ENCODE measurements at places on chromosomes 2 and 18.

DNA sequence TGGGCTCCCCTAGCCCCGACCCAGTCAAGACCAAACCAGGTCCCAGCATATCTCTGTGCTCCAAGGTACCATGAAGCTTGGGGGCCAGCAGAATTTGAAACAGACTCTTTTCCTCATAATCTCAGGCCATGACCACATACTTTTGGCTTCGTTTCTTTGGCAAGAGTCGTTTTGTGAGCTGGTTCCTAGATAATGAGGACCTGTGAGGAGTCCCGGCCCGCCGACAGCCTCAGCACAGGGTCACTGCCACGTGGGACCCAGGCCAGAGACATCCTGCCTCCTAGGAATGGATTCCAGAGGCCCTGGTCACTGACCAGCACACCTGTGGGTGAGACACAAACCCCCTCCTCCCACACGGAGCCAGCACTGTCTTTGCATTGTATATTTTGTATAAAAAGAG, 73.5 kb downstream of the VAPA start:
- DNase-seq = no peak

DNA sequence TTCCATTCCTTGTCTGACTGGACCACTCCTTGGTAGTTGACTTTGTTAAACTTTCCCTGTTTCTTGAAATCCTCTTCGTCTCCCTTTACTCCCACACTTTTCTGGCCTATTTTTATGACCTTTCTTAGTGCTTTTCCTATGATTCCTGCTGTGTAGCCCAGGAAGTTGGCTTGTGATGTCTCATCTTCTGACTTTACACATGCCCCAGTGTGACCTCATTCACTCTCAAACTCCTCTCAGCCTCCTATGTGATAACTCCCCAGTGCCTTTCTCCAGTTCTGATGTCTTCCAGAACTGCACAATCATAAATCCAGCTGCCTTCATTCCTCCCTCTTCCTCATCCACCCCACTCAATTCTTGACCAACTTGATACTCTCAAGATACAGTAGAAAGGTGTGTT, 407.6 kb downstream of the TGIF1 start:
- no peak for DNase-seq

- no peak for DNase-seq
Observed at GRCh38 chr18:79625195-79625923, 54.2 kb upstream of the CTDP1 start.

- DNase-seq = no peak
Observed at GRCh38 chr2:96181529-96181928, 27.1 kb downstream of the STARD7 start.

- DNase-seq = no peak
Observed at GRCh38 chr18:63158012-63158631, 161.4 kb downstream of the BCL2 start.

DNA sequence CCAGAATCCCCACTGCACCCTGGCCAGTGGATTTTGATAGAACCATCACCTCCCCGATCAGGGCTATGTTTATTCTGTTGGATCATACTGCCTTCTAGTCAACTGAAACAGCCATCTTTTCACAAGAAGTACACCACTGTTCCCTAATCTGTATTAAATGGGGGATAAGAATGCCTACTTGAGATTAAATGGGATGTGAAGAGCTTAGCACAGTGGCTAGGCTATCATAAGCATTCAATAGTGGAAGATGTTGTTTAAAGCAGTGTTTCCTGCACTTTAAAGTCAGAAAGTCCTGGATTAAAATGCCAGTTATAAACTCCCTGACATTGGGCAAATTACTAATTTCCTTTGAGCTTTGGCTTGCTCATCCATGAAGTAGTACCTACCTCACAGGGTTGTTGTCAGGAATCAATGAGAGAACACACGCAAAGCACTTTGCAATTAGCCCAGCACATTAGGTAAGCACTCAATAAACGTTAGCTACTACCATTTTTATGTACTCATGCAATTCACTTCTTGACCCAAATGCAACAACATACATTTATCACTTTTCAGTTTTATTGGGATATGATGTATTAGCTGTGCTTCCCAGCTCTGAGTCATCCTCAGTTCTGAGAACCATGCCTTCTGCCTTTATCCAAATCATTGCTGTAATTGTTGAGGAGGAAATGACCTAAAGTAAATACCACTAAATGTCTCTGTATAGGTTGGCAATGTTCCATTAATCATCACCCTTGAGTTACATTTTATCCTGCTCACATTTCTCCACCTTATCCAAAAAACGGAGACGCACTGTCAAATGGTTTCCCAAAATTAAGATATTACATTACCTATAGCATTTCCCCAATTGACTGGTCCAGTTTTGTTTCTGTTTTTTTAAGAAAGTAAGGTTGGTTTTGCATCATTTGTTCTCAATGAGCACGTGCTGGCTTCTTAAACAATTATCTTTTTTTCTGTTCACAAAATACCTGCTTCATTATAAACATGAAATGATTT, 2.1 kb downstream of the TMEM247 start:
- DNase-seq = no peak

GRCh38 chr2:112618383-112618782, 27.4 kb upstream of the SLC20A1 start:
- DNase-seq = no peak

GRCh38 chr2:16026816-16027501, 86.6 kb downstream of the MYCN start:
- no peak for DNase-seq

- no peak for DNase-seq
Observed at GRCh38 chr2:88865801-88866371, 174.4 kb downstream of the RPIA start.

GRCh38 chr2:127906206-127906926, 20.6 kb upstream of the AMMECR1L start:
- DNase-seq = no peak

DNA sequence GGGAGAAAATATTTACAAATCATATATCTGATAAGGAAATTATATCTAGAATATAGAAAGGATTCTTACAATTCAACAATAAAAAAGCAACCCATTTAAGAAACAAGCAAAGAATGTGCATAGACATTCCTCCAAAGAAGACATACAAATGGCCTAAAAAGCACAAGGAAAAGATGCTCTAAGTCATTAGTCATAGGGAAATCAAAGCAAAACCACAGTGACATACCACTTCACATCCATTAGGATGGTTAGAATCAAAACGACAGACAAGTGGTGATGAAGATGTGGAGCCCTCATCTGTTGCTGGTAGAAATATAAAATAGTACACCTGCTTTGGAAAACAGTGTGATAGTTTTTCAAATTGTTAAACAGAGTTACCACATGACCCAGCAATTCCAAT, 48.2 kb downstream of the MAPRE2 start:
- DNase-seq = no peak

- DNase-seq = peak; percentile 81
Observed at GRCh38 chr2:96951125-96951654, 35.2 kb downstream of the FAM178B start.

- DNase-seq = no peak
Observed at GRCh38 chr18:58601468-58602266, 27.2 kb downstream of the ALPK2 start.

DNA sequence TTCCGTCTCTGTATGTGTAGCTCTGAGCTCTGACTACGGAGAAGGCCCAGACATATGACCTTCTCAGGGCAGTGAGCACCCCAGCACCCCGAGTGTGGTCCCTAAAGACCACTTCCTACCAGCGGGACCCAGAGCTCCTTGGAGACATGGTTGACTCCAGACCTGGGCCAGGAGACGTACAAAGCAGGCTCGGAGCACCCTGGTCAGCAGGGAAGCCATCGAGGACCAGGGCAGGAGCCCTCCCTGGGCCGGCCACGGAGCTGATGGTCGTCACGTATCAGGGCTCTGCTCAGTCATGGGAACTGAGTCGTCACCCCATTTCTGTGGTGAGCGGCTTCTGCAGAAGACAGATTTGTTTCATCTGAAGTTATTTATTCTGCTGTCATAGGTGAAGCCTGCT, 12.8 kb upstream of the NEU4 start:
- DNase-seq = no peak

- no peak for DNase-seq
Observed at GRCh38 chr2:8335801-8336200, 346.1 kb upstream of the ID2 start.

DNA sequence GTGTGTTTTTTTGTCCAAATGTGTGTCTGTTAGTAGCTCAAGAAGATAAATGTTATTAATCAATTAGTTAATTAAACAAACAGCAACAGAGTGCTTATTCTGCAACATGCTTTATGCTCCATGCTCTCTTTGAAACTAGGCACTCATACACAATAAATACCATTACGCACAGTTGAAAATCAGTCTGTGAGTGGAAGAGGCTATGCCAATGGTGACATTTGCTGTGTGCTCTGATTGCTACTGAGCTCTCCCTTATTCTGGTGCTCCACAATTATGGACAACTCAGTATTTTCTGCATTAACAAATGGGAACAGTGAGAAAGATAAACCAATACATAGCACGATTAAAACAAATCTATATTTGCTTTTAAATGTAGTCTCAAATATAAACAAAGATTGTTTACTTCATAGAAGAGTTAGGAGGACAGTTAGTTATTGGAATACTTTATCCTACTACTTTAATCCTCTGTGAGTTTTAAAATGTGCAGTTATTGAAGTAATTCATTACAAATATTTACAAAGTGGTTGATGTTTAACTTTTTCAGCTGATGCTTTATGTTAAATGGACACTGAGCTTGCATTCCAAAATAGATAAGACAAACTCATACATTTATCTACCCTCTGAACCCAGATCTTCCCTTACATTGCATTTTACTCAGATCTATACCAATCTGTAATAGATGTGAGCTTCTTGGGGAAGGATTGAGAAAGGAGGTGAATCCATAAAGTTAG, 55.3 kb downstream of the NXPH2 start:
- DNase-seq = no peak

DNA sequence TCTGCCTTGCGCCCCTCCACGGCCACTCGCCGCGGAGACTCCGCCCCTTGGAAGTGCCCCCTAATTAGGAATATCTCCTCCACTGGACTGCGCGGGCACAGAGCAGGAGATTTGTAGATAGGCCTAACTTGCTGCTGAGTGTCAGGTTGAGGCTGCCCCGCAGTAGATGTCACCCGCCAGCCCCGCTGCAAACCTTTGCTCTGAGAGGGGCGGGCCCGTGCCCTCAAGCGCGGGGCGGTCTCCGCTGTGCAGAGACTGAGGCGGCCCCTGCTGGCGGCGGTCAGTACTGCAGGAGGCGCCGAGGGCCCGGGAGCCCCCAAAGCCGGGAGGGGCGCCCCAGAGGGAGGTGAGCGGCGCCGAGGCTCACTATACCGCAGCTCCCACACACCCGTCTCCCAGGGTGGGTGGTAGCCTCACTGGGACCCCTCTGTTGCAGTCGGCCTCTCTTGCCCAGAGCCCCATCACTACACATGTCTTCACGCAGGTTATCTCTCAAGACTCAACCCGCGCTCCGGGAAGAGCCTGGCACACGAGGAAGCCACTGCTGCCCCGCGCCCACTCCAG, 2.9 kb upstream of the NEURL3 start:
- no peak for DNase-seq

- DNase-seq = no peak
Observed at GRCh38 chr18:13791181-13791580, 32.8 kb upstream of the MC5R start.

All from left kidney (tissue), 8 donors.